Muscle of arm (tissue), 14 donors: ENCODE measurements at places on chromosomes 16 and 17.

- no peak for DNase-seq
Observed at GRCh38 chr17:82096709-82097183, 1.3 kb downstream of the FASN start.

- no peak for DNase-seq
Observed at GRCh38 chr16:14548933-14549788, 80.9 kb downstream of the PARN start.

DNA sequence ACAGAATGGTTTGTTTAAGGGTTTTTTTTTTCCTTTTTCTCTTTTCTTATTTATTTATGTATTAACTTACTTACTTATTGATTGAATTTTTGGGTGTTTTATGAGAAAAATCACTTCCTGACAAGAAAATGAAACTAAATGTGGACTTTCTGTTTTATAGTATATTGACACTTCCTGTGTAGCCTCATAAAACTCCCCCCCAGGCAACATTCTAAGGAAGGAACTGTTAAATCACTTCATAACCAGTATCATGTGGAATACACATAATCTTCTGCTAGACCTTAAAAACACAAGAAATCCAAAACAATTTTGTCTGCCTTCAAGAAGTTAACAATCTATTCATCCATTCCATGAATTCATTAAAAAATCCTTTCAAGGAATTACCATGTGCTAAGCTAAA lies 164.1 kb upstream of the TOM1L1 start:
- DNase-seq = no peak

- peak; percentile 42 for DNase-seq
Observed at GRCh38 chr17:10265100-10265810, 66.8 kb upstream of the GAS7 start.

DNA sequence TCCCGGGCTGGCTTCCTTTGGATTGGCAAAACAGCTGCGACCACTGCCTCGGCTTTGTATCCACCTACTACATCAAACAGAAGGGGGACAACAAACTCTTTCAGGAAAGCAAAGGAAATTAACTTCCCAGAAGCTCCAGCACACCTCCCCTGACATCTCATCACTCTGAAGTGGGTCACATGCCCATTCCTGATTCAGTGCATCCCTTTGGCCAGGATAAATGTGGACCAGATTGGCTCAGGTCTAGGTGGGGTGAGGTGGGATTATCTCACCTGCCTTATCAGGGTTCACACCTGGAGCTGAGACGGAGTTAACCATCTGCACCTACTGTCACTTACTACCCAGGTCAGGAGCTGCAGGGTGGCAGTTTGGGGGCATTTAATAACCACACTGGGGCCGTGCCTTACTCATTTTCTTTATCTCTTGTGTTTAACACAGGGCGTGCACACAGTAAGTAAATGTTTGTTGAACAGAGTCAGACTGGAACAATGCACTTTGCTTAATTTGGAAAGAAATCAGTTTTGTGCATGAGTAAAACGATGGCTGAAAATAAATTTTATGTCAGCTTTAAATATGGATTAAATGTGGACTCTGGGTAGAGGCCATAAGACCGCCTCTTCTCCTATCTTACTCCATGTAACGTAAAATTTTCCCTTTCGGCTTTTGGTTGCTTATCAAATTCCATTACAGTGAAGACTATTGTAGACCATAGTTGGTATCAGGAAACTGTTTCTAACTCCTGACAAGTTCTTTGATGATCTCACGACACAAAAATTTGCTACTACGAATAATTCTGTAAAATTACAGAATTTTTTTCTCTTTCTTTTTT lies 36.0 kb downstream of the IQCK start:
- no peak for DNase-seq
